T-helper 1 cell treated with Interleukin-12 subunit alpha and Interleukin-12 subunit beta and Interleukin-4 antibody, amounts not matched to agents 30 ng/mL and 1 ng/mL, for 36 hours (primary cell): ENCODE measurements at places on chromosomes 6 and 20. TPM values are rescaled to one million over a fixed set of nuclear protein-coding genes. Genes with fewer than 3 reads are reported as not detected.

Gene NRSN2
- total RNA-seq: 1.5 and 2.5 TPM in 2 replicates

Gene UST
- total RNA-seq: 0.10 and 0.32 TPM in 2 replicates

Gene ITCH
- total RNA-seq: 64.7 and 70.6 TPM in 2 replicates

Gene ECT2L
- total RNA-seq: not detected in 2 replicates

Gene CST7
- 89.9 and 98.4 TPM in 2 replicates for total RNA-seq

Gene LGSN
- total RNA-seq: 0.15 TPM in 1 of 2 replicates, not detected in the other

Gene GPR6
- not detected in 2 replicates for total RNA-seq

Gene MDN1
- 50.2 and 56.3 TPM in 2 replicates for total RNA-seq

Gene AGPAT4
- total RNA-seq: 20.7 and 21.2 TPM in 2 replicates

Gene BAG2
- 8.4 and 8.8 TPM in 2 replicates for total RNA-seq

Gene ZC2HC1B
- total RNA-seq: not detected in 2 replicates

Gene LY86
- 5.5 and 5.8 TPM in 2 replicates for total RNA-seq

Gene NR2E1
- not detected in 2 replicates for total RNA-seq

Gene PTCRA
- total RNA-seq: not detected in 2 replicates

Gene JARID2
- total RNA-seq: 40.3 and 41.1 TPM in 2 replicates

Gene SYCP2L
- total RNA-seq: 0.10 TPM in 1 of 2 replicates, not detected in the other

Gene CRYBG1
- 15.4 and 16.9 TPM in 2 replicates for total RNA-seq

Gene BPIFB2
- total RNA-seq: not detected in 2 replicates

Gene ANGPT4
- total RNA-seq: not detected in 2 replicates

Gene TP53TG5
- not detected in 2 replicates for total RNA-seq

Gene KIF25
- not detected in 2 replicates for total RNA-seq

Gene RAET1G
- total RNA-seq: not detected in 2 replicates

Gene LST1
- total RNA-seq: 149 and 171 TPM in 2 replicates

Gene TRIM15
- total RNA-seq: 0.76 and 0.78 TPM in 2 replicates

Gene GRM1
- total RNA-seq: not detected in 2 replicates

Gene HLA-E
- 499 and 512 TPM in 2 replicates for total RNA-seq

Gene HAO1
- total RNA-seq: not detected in 2 replicates

Gene F13A1
- total RNA-seq: not detected in 2 replicates

Gene FUT9
- not detected in 2 replicates for total RNA-seq

Gene POPDC3
- total RNA-seq: not detected in 2 replicates
